ENCODE measurements at places on chromosomes 4 and X. TPM values are rescaled to one million over a fixed set of nuclear protein-coding genes. Genes with fewer than 3 reads are reported as not detected.

- no peak for DNase-seq
Measured at GRCh38 chr4:80608281-80608980, 272.9 kb downstream of the CFAP299 start.

DNA sequence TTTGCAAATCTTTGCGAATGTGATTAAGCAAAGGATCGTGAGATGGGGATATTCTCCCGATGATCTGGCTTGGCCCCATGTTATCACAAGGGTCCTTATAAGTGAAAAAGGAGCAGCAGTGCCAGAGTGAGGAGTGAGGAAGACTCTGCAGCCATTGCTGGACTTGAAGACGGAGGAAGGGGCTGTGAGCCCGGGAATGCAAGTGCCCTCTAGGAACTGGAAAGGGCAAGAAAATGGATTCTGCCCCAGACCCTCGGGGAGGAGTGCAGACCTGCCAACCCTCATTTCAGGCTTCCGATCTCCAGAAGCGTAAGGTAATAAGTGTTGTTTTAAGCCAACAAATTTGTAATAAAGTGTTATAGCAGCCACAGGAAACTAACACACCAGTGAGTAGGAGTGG is 76.3 kb downstream of the EVC start:
- DNase-seq, result no peak

- no peak for DNase-seq
Measured at GRCh38 chr4:158610790-158611189, 60.9 kb downstream of the C4orf46 start.

DNA sequence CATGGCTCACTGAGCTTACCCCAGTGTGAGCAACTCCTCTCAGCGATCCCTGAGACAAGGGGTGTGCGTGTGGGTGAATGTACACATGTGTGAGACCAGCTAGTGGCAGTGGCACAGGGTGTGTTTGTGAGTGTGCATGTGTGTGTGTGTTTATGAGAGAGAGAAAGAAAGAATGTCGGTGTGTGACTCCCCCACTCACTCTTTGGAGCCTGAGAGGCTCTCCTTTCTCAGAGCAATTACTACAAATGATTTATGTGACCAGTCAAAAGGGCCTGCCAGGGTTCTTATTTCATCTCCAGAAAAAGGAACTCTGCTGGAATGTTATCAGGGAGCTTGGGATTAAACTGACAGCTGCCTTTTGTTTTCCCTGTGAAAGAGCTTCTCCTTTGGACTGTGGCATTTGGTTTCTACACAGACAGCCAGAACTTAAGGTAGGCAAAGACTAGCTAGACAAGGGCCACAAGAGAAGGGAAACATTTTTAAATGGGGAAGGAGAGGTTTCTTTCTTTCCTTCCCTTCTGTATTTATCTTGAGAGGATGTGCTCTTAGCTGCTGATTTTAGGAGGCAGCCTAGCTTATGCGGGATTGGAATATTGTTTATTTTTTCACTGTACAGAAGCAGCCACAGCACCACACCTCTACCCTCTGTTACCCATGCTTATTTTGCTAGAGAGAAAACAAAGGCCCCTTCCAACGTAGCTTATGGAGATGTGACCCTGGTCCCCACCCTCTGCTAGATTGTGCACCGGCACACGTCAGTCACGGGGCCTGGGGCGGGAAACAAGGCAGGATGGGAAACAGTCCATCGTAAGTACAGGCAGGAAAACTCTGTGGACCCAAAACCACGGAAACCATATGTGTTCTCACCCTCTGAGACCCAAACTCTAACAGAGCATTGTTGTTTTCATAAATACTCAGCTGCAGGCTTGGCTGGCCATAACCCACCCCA is 143.5 kb downstream of the MGST2 start:
- no peak for DNase-seq

DNA sequence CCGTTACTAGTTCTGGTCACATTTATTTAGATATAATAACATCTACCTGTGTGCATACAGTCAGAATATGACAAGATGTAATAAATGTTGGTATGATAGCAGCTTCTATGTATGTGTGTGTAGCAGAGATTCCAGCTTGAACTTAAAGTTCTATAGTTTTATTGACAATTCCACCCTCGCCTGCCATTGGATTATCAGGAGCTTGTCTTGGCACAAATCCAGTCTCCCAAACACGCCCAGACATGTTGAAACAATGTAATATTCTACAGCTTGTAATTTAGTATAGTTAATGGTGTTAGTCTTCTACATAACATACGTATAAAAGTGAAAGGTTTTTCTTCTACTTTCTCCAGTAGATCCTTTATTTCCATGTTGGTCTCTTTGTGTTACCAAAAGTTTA is 44.4 kb downstream of the BBS12 start:
- no peak for DNase-seq

GRCh38 chrX:120293015-120293414 is 18.2 kb downstream of the TMEM255A start:
- no peak for DNase-seq

- DNase-seq, result no peak
Measured at GRCh38 chrX:68536429-68536828, 37.6 kb downstream of the YIPF6 start.

- DNase-seq, result peak; percentile 76
Measured at GRCh38 chr4:52864793-52865192, 2.7 kb downstream of the RASL11B start.

DNA sequence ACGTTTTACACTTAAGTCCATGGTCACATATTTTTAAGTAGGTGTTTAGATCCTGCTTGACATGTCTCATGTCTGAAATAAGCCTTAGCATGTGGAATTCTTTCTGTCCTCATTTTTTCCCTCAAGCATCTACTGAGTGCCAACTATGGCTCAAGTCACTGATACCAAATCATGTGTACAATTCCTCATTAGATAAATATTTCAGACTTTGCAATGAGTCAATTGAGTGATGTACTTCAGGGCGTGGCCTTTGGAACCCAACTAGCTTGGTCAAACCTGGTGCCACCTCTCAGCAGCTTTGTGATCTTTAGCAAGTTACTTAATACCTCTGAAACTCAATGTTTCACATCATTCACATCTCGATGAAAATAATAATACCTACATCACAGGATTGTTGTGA is 12.6 kb upstream of the JADE1 start:
- no peak for DNase-seq

DNA sequence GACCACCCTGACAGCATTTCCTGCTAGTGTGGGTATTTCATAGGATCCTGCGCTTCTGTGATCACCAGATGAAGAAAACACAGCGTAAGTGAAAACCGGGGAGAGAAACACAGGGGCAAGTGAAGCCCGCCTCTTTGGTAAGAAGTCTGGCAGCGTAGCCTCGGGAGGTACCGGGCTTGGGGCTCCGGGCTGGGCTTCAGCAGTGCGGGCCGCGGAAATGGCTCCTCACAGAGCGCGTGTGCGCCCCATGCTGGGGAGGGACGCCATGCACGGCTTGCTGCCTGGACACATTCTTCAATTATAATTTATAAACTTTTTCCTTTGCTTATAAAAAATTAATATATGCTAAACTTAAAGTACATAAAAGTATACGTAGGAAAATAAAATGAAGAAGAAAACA is 151.5 kb downstream of the AFAP1 start:
- DNase-seq, result no peak

DNA sequence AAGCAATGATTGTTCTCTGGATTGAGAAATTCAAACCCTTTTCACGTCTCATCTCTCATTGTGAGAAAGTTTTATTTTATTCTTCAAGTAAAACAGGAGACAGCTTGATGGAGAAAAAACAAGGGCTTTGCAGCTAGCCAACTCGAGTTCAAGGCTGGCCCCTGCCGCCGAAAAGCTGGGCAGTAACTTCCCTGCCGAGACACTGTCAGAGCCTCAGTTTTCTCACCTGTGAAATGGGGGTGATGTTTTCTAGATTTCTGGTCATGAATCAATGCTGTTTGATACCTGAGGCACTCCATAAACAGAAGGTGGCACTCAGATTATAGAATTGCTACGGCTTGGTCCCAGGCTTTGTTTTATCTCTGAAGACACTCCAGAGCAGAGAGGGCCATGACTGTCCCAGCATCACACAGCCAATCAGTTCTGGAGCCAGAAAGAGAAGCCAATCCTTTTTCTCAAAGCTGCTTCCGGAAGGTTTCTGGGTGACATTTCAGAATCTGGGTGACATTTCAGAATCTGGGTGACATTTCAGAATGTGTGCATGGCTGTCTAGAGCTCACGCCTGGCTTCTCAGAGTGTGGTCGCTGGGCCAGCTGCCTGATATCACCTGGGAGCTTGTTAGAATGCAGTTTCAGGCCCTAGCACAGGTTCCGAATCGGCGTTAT is 33.2 kb downstream of the HMX1 start:
- DNase-seq, result no peak

GRCh38 chr4:145563293-145563985 is 55.7 kb upstream of the MMAA start:
- no peak for DNase-seq

GRCh38 chr4:53923921-53924320 is 140.5 kb downstream of the CHIC2 start:
- DNase-seq, result no peak

DNA sequence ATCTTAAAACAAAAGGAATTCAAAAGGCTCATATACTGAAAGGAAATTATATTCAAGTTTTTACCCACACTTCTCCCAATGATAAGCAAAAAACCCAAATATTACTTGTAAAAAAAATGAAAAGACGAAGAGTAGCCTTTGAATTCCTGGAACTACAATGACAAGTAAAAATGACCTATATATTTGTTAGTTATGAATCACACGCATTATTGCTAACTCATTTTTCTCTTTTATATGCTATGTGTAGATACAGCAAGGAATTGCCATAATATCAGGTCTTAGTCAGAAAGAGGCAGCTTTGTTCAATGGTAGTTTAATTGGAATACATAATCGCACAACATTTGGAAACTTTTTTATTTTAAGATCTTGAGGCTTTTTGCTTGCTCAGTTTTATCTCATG is 22.7 kb upstream of the ASB5 start:
- no peak for DNase-seq

DNA sequence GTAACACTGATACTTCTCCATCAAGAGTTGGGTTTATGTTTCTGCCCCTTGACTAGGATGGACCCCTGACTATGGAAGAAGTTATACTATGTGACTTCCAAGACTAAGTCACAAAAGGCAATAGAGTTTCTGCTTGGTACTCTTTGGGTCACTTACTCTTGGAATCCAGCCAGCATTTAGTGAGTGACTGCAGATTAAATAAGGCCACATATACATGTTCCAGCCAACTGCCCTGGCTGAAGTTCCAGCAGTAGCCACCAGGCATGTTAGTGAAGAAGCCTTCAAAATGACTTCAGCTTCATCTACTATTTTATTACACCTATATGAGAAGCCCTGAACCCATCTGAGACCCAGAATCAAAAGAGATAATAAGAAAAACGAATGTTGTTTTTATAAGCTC is 524.0 kb downstream of the DMD start:
- DNase-seq, result no peak

DNA sequence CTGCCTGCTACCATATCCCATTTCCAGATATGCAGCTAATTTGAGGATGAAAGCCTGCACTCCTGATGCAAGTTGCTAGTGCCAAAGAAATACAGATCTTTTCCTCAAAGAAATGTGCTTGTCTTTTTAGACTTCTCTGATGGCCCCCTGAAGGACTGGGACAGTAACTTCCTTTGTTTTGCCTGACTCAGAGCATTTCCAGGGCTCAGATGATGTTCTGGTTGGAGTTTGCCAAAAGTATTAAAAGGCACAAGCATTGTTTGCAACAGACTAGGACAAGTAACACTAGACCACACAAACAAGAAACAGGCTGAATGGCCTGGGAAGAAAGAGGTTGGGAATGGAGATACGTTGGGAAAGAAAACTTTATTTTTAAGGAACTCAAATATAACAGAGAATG is 175.2 kb downstream of the IL13RA2 start:
- DNase-seq, result no peak

DNA sequence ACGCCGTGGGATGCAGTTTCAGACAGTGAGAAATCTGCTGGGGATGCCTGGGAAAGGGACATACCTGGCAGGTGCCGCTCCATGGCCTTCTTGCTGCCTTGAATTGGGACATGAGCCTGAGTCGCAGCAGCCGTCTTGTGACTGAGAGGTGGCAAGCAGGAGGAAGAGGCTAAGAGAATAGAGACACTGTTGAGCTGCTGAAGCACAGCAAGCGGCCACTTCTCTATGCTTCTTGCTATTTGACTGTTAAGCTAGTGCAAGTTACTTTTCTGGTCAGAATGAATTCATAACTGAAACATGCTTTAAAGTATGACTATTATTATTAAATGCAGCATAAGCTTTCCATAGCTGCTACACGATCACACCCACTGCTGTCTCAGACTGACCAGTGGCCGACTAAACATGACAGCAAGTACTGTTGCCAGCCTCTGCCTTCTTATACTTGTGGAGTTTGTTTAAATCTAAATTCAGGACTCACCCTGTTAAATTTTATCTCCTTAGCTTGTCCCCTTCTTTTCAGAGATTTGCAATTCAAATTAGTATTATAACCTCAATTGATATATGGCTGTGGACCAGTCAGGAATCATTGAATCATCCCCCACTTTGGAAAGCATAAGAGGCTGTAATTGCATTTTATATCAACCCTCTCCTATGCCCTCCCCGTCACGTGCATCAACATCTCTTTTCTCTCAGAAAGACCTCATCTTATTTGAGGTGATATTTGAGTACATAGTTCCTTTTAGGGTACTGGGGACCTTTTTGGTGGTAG is 24.8 kb upstream of the ACSL1 start:
- DNase-seq, result no peak

DNA sequence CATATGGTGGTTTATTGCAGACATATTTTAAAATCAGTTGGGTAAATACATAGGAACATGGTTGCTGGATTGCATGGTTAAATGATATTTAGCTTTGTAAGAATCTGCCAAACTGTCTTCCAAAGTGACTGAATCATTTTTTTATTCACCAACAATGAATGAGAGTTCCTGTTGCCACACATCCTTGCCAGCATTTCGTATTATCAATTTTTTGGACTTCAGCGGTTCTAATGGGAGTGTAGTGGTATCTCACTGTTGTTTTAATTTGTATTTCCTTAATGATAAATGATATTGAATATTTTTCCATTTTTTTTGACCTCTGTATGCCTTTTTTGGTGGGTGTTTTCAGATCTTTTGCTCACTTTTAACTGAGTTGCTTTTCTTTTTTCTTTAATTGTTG is 1.4 kb upstream of the MTHFD2L start:
- DNase-seq, result no peak

DNA sequence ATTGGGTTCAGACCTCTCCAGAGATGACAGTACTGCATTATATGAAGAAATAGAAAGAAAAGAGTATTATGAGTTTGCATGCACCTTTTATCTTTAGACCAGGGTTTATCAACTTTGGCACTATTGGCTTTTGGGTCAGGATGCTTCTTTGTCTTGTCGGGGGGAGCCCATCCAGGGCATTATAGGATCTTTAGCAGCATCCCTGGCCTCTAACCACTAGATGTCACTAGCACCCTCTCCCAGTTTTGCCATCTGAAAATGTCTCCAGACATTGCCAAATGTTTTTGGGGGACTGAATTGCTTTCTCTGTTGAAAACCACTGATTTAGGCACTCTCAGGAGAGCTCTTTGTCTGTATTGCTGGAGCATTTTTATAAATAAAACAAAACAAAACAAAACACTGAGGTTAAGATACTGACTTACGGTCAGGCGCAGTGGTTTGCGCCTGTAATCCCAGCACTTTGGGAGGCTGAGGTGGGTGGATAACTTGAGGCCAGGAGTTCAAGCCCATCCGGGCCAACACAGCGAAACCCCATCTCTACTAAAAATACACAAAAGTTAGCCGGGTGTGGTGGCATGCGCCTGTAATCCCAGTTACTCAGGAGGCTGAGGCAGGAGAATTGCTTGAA is 23.6 kb downstream of the CA5B start:
- DNase-seq, result no peak

Gene GSX2
- not detected for polyA plus RNA-seq

Gene PABPC4L
- 11.7 TPM for polyA plus RNA-seq

Gene CTAG2
- not detected for polyA plus RNA-seq

Gene SNCA
- polyA plus RNA-seq, result 57.4 TPM

Gene HPSE
- 1.8 TPM for polyA plus RNA-seq

Gene DCHS2
- polyA plus RNA-seq, result 2.7 TPM

Gene JAKMIP1
- polyA plus RNA-seq, result 0.22 TPM

Gene PCSK1N
- 5.6 TPM for polyA plus RNA-seq

Measured in right lung (tissue), 10 donors.